ENCODE measurements at places on chromosomes 3 and 15.
A peak's percentile ranks its signal among the peaks of the same experiment; 100 is the strongest.

GRCh38 chr15:70024521-70024920 is 73.2 kb downstream of the TLE3 start:
- no peak for DNase-seq

DNA sequence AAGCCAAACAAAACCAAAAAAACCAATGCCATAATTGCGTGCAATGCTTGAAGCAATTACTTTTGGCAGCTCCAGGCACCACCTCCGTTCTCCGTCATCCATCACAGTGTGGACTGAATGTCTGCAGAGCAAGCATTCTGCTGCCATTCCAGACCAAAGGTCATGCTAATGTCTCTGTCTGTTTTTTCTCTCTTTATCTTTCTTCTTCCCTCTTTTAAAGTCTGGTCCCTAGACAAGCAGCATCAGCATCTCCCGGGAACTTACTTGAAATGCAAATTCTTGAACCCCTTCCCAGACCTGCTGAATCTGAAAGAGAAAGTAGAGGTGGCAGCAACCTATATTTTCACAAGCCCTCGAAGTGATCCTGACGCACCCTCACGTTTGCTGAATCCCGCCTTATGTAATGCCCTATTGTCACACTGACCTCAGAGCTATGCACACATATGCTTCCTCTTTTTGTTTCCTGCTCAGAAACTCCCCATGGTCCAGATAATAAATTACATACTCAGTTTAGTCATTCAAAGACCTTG is 297.3 kb upstream of the PROK2 start:
- peak; percentile 51 for DNase-seq

DNA sequence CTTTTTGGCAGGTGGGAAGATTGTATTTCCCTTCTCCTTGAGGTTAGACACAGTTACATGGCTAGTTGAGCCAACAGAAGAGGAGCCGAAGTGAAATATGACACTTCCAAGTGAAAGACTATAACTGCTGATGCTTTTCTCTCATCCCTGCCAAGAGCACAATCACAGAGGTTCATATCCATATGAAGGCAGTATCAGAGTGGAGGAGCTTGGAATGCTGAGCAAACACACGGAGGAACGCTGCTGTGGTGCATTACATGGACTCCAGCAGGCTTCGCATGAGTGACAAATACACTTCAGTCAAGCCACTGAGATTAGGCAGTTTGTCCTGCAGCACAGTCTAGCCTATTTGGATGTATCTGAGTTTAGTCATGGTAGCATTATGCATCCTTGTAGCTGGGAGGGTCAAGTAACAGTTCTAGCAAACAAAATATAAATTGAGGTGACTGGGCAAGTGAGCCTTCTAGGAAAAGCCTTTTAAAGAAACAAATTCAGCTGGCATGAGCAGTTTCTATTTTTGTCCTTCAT is 5.4 kb downstream of the IQCF6 start:
- no peak for DNase-seq

DNA sequence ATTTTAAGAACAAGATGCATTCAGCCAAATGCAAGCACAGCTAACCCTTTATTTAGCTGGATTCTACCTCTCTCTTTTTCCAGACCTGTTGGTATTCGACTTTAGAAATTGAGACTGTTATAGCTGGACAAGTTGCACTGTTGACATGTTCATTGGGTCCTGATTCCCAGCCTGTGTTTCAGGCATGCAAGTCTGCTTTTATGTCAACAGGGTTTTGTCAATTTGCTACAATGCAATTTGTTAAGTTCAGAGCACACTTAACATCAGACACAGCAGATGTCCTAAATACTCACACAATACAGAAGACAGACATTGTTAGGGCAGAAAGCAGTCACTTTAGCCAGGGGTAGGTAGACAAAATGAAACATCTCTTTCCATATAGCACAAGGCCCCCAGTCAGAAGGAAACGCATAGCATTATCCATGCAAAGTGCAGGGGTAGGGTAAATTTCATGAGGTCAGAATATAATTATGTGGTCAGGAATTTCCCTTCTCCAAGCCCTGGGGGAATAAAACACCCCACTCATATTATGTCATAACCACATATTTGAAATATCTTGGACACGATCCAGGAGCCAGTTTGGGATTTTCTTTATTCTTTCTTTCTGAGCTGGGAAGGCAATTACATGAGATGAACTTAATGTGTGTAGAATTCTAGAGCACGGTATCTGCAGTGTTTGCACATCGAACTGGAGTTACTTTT is 504.1 kb downstream of the NTRK3 start:
- DNase-seq: peak; percentile 41
